Stimulated activated CD8-positive, alpha-beta memory T cell treated with anti-CD3 and anti-CD28 coated beads, Interleukin-4, amount 100 ng/mL, for 1 hour (primary cell): ENCODE measurements at places on chromosomes 4 and X.

- no peak for DNase-seq
Measured at GRCh38 chr4:139776235-139776634, 110.6 kb downstream of the MGST2 start.

DNA sequence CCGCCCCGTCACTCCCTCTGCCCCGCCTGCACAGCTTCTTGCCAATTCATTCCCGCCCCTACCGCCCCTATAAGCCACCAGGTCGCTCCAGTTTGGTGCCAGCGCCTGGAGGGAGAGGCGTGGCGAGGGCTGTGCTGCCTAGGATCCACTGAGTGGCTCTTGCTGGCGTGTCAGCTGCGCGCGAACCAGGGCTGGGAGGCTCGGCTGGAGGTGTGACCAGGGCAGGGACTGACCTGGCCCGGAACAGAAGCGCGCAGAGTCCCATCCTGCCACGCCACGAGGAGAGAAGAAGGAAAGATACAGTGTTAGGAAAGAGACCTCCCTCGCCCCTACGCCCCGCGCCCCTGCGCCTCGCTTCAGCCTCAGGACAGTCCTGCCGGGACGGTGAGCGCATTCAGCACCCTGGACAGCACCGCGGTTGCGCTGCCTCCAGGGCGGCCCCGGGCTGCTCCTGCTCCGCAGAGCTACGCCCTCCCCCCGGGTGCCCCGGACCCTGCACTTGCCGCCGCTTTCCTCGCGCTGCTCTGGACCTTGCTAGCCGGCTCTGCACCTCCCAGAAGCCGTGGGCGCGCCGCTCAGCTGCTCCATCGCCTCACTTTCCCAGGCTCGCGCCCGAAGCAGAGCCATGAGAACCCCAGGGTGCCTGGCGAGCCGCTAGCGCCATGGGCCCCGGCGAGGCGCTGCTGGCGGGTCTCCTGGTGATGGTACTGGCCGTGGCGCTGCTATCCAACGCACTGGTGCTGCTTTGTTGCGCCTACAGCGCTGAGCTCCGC is at the start of gene GPR78:
GPR78 (plus strand) TSS at position 72 of the 773 bp plus-strand sequence; CDS start at position 663, 591 bp downstream.
- no peak for DNase-seq

DNA sequence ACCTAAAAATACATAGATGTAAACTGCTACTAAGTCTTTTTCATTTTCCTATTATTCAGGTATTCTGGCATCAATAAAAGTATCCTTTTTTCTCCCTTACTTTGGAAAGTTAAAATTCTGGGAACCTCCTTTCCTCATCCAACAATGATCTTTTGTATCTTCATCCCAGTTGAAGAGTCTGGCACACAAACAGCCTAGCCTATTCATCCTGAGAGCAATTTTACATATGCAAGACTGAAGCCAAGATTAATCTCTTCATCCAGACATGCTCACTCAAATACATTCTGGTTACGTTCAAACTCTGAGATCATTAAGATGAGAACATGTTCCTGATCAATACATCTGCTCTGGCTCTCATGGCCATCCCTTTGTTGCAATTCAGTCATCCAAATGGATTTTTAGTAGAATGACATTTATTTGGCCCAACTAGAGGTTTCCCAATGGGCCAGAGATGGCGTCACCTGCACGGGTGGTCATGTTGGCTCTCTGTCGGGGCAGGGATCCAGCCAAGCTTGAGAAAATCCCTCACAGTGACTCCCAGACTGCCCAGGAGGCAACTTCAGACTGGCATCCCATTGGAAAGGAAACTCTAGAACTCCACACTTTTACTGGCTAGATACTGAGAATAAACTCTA is 135.3 kb upstream of the VCX2 start:
- DNase-seq: no peak

DNA sequence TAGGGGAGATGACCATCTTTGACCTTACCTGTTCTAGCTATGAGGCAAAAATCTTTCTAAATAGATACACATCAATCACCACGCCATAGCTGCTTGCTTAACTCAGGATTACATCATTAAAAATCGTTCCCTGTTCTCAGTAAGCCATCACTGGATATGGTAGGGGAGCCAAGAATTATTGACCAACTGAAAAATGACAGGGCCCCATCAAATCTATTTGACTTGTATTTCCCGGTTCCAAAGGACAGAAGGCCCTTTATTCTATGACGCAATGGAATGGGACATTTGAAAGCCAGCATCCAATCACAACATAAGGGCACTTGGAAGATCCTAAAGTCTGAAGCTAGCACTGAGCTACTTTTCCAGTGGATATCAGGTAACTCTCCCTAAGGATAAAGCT is 75.6 kb upstream of the NOCT start:
- DNase-seq: no peak

DNA sequence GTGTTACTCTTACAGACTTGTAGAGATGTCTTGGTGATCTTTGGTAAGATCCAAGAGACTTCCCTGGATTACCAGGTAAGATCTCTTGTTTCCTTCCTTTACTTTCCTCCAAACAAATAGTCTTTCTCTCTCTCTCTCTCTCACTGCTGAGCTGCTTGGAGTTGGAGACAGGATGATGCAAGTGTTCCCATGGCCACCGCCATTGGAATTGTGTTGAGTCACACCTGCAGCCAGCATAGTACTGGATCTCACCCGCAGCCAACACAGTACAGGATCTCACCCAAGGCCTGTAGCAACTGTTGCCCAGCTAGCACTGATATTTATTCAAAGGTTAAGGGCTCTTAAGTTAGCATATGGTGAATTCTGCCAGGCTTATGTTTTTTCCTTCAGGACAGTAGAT is 1080.9 kb downstream of the FAT4 start:
- DNase-seq: no peak

DNA sequence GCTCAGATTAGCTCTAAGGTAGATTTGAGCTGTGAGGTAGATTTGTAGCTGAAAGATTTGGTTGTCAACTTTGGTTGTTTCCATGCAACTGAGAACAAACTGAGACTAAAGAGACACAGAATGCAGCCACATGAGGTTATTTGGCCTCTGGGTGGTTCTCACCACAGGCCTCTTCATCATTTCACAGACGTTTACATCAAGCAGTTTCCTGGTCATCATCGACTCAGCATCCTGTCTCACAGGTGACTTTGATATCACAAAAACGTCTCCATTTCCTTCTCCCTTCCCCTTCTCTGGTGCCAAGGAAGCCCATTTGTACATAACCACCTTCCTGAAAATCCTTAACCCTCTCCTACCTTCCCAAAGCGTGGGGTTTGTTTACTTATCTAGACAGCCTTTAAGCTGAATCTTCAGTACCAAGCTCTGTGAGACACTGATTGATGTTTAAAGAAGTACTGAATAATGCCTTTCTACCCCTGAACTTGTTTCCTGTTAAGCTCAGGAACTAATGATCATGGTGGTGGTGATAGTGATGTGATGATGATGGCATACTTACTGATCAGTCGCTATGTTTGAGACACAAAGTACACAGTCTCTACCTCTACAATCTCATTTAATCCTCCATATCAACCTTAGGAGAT is 81.9 kb downstream of the FAM114A1 start:
- DNase-seq: no peak

- no peak for DNase-seq
Measured at GRCh38 chr4:10456260-10456594, 999 bp downstream of the ZNF518B start.

DNA sequence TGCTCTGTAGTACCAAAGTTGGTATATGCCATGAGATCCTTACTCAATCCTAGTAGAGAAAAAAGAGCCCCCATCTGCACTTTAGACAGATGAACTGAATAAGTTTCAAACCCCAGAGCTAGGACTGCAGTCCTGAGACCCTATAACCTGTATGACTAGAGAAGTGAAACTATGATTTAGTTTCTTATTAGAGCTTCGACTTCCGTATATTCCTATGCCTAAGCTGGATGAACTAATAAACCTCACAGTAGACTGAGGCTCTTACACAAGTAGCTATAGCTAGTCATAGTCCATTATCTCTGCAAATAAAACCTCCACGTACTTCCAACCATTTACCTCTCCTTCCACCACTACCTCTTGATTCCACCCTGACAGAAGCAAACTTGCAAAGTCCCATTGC is 6.3 kb upstream of the OTUD4 start:
- DNase-seq: no peak

DNA sequence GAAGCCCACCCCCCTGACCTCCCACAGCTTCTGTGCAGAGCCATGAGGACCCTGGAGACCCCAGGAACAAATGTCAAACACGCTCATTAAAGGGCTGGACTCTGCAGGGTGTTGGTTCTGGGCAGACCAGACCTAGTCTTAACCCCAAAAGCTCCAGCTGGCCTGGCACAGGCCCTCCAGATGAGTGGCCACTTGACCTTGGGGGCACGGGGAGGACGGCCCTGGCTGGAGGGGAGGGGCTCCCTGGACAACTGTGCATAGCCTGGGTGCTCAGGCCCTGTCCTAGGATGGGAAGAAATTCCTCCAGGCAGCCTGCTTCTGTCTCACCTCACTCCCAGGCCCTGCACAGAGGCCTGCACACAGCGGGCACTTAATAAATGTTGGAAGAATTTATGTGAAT is 9.4 kb downstream of the ADRA2C start:
- no peak for DNase-seq

GRCh38 chrX:10055430-10055829 is 88.3 kb downstream of the CLDN34 start:
- DNase-seq: no peak

DNA sequence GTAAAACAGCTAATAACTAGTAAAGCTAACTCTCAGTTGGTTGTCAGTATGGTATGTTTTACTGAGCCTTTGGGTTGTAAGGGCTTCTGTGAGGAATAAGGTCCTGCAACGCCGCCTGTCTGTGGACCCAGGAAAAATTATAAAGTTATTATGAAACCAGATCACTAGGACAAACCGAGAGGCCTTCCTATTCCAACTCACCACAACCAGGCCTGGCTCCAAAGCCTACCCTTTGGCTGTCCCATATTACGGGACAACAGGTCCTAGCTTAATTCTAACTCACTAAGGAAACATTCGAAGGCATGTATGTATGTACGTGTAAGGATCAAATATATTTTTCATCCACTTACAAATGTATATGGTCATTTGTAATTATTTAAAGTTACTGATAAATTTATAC is 1.4 kb downstream of the ANKRD17 start:
- DNase-seq: no peak

DNA sequence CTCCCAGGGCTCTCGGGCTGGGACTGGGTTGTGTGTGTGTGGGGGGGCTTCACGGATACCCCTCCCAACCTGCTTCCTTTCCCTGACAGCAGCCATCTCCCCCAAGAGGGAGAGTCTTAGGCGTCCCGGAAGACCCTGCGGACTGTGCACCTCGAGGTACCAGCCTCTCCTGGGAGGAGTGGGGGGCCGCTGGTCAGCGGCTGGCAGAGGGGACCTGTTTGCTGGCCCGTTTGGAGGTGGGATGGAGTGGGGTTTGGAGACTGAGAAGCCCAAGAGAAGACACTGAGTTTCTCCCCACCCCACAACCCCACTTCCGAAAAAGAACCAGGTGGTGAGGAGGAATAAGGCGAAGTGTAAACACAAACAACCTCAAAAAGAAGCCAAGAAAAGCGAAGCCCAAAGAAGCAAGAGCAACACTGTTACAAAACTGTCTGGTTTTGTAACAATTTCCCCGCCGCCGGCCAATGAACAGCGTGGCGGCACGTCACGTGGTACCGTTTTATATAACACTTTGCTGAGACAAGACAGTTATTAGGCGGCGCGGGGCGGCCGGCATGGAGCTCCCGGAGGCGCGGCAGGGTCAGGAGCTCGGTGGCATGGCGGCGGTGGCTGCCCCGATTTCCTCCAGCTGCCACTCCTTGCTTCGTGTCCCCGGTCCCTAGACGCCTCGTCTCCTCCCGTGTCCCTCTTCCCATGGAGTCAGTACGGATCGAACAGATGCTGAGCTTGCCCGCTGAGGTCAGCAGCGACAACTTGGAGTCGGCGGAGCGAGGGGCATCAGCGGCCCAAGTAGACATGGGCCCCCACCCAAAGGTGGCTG is at the start of gene LONRF3:
LONRF3 (plus strand) TSS at position 531 of the 820 bp plus-strand sequence; CDS start at position 694, 163 bp downstream.
- no peak for DNase-seq

DNA sequence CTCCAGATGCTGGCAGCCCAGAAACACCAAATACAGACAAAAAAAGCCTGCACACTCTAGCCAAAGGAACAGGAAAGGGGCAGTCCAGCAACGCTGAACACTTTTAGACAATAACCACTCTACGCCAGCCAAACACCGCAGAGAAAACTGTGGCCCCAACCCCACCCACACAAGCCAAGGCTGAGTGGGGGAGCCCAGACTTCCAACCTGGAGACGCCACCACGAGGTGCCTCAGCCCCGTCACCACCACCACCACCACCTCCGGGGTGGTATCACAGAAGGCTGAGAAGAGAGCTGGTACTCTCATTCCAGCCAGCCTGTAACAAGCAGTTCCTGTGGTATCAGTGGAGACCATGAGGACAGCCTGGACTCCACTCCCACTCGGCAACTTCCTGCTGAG is 22.8 kb downstream of the MEPE start:
- no peak for DNase-seq

DNA sequence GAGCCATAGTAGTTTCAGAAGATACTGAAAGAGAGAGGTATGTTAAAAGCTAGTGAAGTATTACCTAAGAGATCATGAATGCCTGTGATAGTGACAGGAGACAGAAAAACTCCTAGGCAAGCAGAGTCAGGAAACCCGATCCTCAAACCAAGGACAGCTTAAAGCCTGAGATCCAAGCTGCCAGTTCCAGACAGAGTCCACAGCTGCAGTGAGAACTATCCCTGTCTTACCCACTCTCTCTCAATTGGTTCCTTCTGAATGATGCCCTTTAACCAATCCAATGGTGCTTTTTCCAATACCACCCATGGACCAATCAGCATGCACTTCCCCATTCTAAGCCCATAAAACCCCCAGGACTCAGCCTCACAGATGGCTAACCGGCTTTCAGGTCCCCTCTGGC is 90.4 kb upstream of the PCDH10 start:
- DNase-seq: no peak

GRCh38 chrX:80430826-80431504 is 10.7 kb downstream of the TENT5D start:
- no peak for DNase-seq

DNA sequence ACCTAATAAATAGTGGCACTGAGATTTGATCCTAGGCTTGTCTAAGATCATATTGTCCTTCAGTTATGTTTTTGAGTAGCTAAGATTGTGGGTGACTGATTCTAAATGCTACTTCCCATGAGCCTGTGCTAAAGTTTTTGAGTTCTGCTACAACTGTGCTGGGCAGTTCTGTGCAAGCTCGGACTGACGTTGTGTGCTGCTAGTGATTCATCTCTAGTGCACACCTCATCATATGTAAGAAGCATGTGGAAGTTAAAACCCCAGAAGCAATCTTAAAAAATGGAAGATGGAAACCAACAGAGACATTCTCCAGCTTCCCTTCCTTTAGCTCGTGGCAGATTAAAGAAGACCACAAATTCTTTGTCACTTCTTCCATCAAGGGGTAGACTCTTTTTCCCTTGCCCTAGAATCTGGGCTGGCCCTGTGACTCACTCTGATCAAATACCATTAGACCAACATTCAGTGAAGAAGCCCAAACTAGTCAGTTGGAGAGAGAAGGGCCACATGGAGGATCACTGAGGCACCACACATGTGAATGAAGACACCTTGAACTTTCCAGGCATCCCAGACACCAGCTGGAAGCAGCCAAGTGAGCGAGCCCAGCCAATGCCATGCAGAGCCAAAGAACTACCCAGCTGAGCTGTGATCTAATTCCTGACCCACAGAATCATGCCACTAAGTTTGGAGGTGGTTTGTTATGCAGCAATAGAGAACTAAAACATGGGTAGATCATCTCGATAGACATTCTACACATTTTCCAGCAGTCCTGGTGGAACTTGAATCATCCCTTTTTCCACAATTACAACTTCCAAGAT is 16.8 kb downstream of the ARHGAP6 start:
- no peak for DNase-seq
